ENCODE measurements at places on chromosomes 2 and 18. TPM values are rescaled to one million over a fixed set of nuclear protein-coding genes. Genes with fewer than 3 reads are reported as not detected.

GRCh38 chr2:1645761-1646476 lies 98.4 kb downstream of the PXDN start:
- H3K4me1 ChIP-seq, result no peaks in the 10 kb centered on the region
- H3K36me3 ChIP-seq, result no peaks in the 10 kb centered on the region

GRCh38 chr2:228793116-228793515 lies 478.0 kb downstream of the PID1 start:
- no peaks in the 10 kb centered on the region for H3K27me3 ChIP-seq
- no peaks in the 10 kb centered on the region for H3K36me3 ChIP-seq
- H3K4me3 ChIP-seq, result no peak overlapping the region
- H3K4me1 ChIP-seq, result no peaks in the 10 kb centered on the region
- no peak for DNase-seq

GRCh38 chr2:54041135-54041534 lies 70.3 kb upstream of the PSME4 start:
- no peak overlapping the region for H3K27ac ChIP-seq
- peaks cover 17% of the 10 kb centered on the region for H3K36me3 ChIP-seq
- H3K27me3 ChIP-seq, result no peaks in the 10 kb centered on the region
- peak; percentile 87 for DNase-seq
- no peak overlapping the region for H3K4me3 ChIP-seq
- H3K4me1 ChIP-seq, result no peaks in the 10 kb centered on the region

- no peak overlapping the region for H3K4me3 ChIP-seq
- no peak for DNase-seq
- H3K27me3 ChIP-seq, result no peaks in the 10 kb centered on the region
- no peak overlapping the region for H3K27ac ChIP-seq
These were observed 645.3 kb downstream of the NR4A2 start for GRCh38 chr2:155687181-155687580.

The CENPA gene
- 33.6 TPM for total RNA-seq

The CASP8 gene
- 35.2 TPM for total RNA-seq
